Mammary microvascular endothelial cell (primary cell): ENCODE measurements at places on chromosomes 7 and 10. TPM values are rescaled to one million over a fixed set of nuclear protein-coding genes. Genes with fewer than 3 reads are reported as not detected.

Gene ECHS1
- 138 and 146 TPM in 2 replicates for total RNA-seq

Gene MTURN
- 10.2 and 12.9 TPM in 2 replicates for total RNA-seq

Gene SPAM1
- total RNA-seq, result not detected in 2 replicates

Gene ZSCAN25
- total RNA-seq, result 6.7 and 16.0 TPM in 2 replicates

Gene TMEM209
- 12.0 and 14.0 TPM in 2 replicates for total RNA-seq

Gene UCN3
- total RNA-seq, result not detected in 2 replicates

Gene NYAP1
- total RNA-seq, result 2.1 and 2.9 TPM in 2 replicates

Gene AGBL3
- total RNA-seq, result 2.1 and 2.8 TPM in 2 replicates

Gene TBX20
- total RNA-seq, result not detected in 2 replicates

Gene SCART1
- under 0.01 and 0.25 TPM in 2 replicates for total RNA-seq

Gene SDK1
- 0.13 and 0.20 TPM in 2 replicates for total RNA-seq

Gene XRCC2
- total RNA-seq, result 4.7 and 6.5 TPM in 2 replicates

Gene PRF1
- not detected in 2 replicates for total RNA-seq

Gene NUTM2A
- total RNA-seq, result 0.79 and 0.93 TPM in 2 replicates

Gene CPED1
- 3.9 and 4.0 TPM in 2 replicates for total RNA-seq

Gene FAM221A
- 2.8 and 2.9 TPM in 2 replicates for total RNA-seq

Gene BPGM
- 7.1 and 10.3 TPM in 2 replicates for total RNA-seq

Gene GIMAP5
- 54.7 and 56.8 TPM in 2 replicates for total RNA-seq

Gene STK31
- total RNA-seq, result 0.05 TPM in 1 of 2 replicates, not detected in the other
